ENCODE measurements at places on chromosomes 1 and 21. TPM values are rescaled to one million over a fixed set of nuclear protein-coding genes. Genes with fewer than 3 reads are reported as not detected.
A peak's percentile ranks its signal among the peaks of the same experiment; 100 is the strongest.

MCL1 gene
- 533 TPM for total RNA-seq

DNA sequence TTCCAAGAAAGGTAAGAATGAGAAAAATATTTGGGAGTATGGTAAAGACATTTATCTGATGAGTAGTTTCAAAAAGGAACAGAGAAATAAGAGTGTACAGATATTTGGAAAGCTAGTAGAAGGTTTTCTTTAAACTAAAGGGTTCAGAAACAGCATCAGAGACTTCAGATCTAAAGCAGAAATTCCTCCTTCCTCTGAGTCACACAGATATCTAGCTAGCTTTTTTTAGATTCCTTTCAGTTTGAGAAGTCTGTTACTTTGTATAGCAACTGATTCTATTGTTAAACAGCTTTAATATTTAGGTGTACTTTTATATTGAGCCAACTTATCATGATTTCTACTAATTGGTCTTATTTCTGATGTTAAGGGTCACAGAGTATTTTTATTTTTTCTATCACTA lies 4.7 kb downstream of the AMY2B start:
- no peak for DNase-seq
- H3K36me3 ChIP-seq, result peaks cover 3% of the 10 kb centered on the region
- H3K27me3 ChIP-seq, result no peaks in the 10 kb centered on the region
- H3K4me1 ChIP-seq, result no peaks in the 10 kb centered on the region
- no peak overlapping the region for H3K4me3 ChIP-seq

OPRD1 gene
- total RNA-seq, result not detected

DNA sequence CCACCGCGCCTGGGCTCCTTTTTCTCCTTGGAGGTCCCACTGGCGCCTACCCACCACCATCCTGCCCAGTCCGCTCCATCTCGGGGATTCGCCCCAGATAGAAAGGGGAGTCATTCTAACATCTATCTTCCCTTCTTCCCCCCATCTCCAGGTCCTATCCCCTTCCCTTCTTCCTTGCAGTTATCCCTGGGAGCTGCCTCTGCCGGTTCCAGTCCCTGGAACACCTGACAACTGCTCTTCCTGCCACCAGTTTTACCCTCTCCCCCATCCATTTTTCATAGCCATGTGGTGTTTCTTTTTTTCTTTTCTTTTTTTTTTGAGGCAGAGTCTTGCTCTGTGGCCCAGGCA lies 12.0 kb upstream of the COL16A1 start:
- no peak for DNase-seq
- no peak overlapping the region for H3K27ac ChIP-seq
- H3K36me3 ChIP-seq, result no peaks in the 10 kb centered on the region

DNA sequence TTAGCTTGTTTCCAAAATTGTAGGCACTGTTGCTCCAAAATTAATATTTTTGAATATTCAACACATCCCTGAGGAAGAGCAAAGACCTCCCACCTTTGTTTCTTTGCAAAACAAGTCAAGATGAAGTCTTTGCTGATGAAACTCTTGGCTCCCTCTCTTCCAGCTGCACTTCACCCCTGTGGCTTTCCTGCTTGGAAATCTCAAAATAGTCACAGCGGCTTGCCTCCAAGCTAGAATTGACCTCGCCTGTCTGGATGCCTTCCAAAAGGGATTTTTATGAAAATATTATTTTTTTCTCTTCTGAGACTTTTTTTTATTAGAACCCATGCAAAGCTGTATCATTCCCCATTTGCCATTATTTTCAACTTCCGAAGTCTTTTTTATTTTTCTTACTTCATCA lies 71.1 kb upstream of the MROH9 start:
- H3K4me1 ChIP-seq, result no peaks in the 10 kb centered on the region
- H3K4me3 ChIP-seq, result no peak overlapping the region
- peak; percentile 63 for DNase-seq
- H3K36me3 ChIP-seq, result no peaks in the 10 kb centered on the region

DNA sequence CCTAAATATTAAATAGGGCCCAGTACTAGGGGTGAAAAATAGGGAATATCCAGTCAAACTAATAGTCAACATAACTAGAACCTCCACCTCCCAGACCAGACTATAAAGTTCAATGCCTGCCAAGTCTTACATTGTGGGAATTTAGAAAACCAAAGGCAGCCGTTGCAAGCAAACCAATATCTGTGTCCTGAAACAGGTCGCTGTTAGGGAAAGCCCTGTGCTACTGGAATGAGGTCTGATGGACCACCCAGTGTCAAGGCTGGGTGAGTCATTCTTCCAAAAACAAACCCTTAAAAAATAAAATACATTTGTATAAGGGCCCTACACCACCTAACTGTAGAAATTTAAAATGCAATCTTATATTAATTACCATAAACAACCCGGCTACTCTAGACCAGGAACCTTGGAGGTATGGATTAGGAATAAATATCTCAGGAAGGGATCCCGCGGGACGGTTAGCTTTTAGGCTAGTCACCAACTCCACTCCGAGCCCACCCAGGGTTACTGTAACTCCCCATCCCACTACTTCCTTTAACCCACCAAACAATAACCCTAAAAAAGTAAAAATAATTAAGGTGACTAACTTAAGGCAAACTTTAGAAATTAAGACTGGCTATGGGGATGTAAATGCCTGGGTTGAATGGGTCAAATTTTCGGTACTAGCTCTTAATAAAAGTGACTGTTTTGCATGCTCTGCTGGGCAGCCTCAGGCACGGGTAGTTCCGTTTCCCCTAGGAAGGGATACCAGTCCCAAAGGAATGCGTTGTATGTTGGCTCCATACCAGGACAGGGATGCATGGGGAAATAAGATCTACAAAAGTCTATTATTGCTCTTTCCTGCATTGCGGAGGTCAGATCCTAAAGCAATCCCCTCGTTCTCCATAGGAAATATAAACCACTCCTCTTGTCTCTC lies 65.4 kb upstream of the TLR5 start:
- H3K27ac ChIP-seq, result no peak overlapping the region
- H3K4me1 ChIP-seq, result no peaks in the 10 kb centered on the region
- no peaks in the 10 kb centered on the region for H3K27me3 ChIP-seq
- no peaks in the 10 kb centered on the region for H3K36me3 ChIP-seq
- DNase-seq, result no peak

DNA sequence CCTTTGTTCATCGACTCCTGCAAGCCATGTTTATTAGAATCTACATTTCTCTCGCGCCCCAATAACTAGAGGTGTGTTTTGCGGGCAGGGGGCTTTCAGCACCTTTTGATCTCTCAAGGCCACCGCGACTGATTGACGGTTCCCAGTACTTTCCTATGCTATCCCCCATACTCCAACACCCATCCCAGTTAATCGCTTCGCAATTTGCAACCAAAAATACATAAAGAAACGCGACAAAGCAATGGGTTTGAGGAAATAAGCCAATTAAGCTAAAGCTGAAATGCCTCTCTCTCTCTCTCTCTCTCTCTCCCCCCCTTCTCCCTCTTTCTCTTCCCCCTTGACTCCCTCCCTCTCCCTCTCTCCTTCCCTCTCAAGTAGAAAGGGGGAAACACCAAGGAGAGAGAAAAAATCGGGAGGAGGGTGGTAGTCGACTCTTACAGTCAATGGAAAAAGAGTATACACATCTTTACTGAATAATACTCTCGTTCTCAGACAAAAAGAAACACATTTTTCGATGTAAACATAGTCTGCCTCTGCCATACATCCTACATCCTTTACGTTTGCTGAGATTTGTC lies 128.0 kb upstream of the DPYD start:
- no peak for DNase-seq
- H3K27me3 ChIP-seq, result peaks cover 2% of the 10 kb centered on the region
- H3K4me3 ChIP-seq, result no peak overlapping the region
- H3K27ac ChIP-seq, result no peak overlapping the region
- no peaks in the 10 kb centered on the region for H3K36me3 ChIP-seq
- no peaks in the 10 kb centered on the region for H3K4me1 ChIP-seq

DNA sequence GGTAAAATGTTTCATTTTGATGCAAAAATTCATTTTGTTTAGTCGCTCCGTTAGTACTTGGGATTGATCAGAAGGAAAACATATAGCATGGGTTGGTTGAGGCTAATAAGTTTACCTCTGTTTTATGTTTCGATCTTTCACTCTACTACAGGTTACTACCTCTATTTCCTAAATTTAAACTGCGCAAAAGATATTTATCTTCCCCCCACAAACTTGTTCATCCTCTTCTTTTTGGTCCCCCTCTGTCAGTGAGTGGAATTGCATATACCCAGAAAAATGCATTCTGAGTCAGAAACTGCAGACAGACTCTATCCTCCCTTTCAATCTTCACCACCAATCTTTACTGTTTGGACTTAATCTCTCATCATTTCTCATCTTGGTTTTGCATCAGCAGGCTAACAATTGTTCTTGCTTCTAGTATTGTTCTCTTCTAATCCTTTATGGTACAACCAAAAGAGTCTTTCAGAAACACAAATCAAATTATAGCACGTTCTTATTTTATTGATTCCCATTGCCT lies 316.0 kb upstream of the ADGRL4 start:
- H3K27ac ChIP-seq, result no peak overlapping the region
- no peaks in the 10 kb centered on the region for H3K27me3 ChIP-seq

TMCO4 gene
- total RNA-seq, result 33.1 TPM

C1orf226 gene
- 4.4 TPM for total RNA-seq

CCDC30 gene
- total RNA-seq, result 6.3 TPM

DDR2 gene
- 146 TPM for total RNA-seq
